GM12892 (cell line): ENCODE measurements at places on chromosomes 1 and 21.

DNA sequence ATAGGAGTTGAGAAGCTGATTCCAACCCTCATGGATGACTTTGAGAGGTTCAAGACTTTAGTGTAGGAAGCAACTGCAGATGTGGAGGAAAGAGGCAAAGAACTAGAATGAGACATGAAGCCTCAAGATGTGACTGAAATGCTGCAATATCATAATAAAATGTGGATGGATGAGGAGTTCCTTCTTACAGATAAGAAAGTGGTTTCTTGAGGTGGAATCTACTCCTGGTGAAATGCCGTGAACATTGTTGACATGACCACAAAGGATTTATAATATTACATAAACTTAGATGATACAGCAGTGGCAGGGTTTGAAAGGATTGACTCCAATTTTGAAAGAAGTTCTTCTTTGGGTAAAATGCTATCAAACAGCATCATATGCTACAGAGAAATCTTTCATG, 28.8 kb downstream of the LTN1 start:
- no peak for DNase-seq

GRCh38 chr1:58436615-58437297, 109.8 kb downstream of the OMA1 start:
- DNase-seq, result no peak

GRCh38 chr1:217052626-217053025, 329.4 kb upstream of the ESRRG start:
- DNase-seq, result no peak

- no peak for DNase-seq
Measured at GRCh38 chr1:41486371-41487125, 2.1 kb upstream of the EDN2 start.

- no peak for DNase-seq
Measured at GRCh38 chr1:38926091-38926490, 15.5 kb downstream of the RHBDL2 start.

GRCh38 chr1:96424877-96425276, 296.7 kb upstream of the PTBP2 start:
- DNase-seq, result no peak

- no peak for DNase-seq
Measured at GRCh38 chr1:31400393-31400792, 12.6 kb upstream of the SERINC2 start.

- DNase-seq, result no peak
Measured at GRCh38 chr21:41615613-41616012, 107.7 kb upstream of the TMPRSS2 start.

DNA sequence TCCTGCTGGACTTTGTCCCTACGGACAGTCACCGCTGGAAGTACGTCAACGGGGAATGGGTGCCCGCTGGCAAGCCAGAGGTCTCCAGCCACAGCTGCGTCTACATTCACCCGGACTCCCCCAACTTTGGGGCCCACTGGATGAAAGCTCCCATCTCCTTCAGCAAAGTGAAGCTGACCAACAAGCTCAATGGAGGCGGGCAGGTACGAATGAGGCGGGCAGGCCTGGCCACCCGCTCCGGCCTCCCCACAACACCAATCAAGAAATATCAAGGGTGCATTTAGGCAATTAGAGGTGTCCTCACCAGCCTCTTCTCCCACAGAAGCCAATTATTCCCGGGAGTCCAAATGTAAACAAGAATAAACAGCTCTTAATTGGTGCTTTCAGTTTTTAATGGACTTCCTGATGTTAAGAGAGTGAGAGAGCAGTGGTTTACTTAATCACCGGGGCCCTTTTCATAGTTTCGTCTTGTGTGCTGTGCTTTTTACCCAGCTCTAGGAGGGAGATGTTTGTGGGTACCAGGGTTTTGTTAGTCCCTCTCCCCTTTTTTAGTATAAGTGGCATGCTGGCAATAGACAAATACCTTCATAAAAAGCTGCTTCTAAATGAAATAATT, 10.7 kb downstream of the TBX19 start:
- DNase-seq, result no peak

GRCh38 chr1:232057217-232057895, 430.8 kb downstream of the DISC1 start:
- DNase-seq, result no peak

- no peak for DNase-seq
Measured at GRCh38 chr1:206472454-206472853, 2.2 kb downstream of the IKBKE start.

GRCh38 chr1:14011132-14011531, 311.1 kb downstream of the PRDM2 start:
- DNase-seq, result no peak

DNA sequence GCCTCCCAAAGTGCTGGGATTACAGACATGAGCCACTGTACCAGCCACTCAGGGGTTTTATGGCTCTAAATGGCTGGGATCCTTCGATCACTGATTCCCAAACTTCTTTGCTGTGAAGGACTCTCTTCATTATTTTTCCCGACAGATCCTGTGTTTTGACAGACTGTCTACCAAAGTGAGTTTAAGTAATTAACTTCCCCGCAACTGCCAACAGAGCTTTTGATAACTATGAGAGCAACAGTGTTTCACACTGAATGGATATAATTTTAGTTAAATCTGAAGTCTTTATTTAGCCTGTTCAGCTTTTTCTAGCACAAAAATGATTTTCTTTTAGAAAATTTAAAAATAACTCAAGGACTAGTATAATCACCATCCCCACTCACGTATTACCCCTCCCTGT, 12.6 kb upstream of the RABIF start:
- DNase-seq, result no peak

DNA sequence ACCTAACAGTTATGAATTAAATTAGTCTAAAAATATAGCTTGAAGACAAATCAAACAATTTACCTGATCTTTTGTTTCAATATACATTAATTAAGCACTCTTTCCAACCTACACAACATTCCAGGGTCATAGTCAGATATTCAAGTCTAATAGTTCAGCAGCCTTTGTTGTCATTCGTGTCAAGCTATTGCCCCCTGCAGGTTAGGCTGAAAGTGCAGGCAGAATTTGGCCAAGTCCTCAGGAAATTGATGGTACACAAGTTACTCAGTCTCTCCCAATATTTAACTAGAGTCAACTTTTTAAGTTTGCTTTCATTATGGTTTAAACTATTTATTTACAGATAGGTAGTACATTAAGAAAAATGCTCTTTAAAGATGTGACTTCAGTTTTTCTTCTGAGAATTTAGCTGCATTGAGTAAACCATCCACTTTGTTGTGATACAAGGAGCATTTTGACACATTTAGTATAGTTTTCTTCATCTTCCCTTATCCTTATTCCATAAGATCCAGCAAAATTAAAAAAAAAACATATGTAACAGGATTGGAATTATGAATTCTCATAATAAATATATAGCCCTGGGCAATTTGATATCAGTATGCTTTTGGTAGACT, 130.3 kb upstream of the DPYD start:
- no peak for DNase-seq
